ENCODE measurements at places on chromosomes 16 and 17.

DNA sequence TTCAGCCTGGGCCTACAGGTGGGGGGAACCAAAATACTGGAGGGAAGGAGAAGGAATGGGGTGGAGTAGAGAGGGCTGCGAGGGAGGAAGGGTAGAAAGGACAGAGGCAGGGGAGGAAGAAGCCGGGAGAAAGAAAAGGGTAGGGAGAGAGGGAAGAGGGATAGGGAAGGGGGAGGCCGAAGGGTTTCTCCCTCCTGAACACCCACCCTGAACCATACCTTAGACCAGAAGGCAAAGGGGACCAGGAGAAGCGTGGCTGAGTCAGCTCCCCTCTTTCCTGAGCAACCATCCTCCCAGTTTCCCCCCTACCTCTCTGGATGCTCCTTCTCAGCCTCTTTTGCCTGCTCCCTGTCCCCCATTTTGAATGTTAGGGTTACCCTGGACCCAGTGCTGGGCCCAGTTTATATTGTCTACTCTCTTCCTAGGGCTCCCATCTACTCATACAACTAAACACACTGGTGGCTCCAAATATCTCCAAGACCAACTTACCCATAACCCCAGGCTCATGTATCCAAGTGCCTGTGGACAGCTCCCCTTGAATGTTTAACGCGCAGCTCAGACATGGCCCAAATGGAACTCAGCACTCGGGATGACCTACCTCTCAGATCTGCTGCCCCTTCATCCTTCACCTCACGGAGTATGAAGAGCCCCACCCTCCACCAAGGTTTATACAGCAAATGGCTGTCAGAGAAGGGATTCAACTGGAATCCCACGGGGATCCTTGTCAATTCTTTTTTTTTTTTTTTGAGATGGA lies 7.8 kb downstream of the TSPOAP1 start:
- DNase-seq, result no peak

DNA sequence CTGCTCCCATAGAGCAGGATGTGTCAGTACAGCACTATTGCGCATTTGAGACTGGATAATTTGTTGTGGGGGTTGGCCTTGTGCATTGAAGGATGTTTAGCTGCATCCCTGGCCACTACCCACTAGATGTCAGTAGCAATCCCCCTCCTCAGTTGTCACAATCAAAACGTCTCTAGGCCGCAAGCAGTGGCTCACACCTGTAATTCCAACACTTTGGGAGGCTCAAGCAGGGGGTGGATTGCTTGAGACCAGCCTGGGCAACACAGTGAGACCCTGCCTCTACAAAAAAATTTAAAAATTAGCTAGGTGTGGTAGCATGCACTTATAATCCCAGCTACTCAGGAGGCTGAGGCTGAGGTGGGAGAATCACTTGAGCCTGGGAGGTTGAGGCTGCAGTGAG lies 48.4 kb downstream of the CENPV start:
- no peak for DNase-seq

DNA sequence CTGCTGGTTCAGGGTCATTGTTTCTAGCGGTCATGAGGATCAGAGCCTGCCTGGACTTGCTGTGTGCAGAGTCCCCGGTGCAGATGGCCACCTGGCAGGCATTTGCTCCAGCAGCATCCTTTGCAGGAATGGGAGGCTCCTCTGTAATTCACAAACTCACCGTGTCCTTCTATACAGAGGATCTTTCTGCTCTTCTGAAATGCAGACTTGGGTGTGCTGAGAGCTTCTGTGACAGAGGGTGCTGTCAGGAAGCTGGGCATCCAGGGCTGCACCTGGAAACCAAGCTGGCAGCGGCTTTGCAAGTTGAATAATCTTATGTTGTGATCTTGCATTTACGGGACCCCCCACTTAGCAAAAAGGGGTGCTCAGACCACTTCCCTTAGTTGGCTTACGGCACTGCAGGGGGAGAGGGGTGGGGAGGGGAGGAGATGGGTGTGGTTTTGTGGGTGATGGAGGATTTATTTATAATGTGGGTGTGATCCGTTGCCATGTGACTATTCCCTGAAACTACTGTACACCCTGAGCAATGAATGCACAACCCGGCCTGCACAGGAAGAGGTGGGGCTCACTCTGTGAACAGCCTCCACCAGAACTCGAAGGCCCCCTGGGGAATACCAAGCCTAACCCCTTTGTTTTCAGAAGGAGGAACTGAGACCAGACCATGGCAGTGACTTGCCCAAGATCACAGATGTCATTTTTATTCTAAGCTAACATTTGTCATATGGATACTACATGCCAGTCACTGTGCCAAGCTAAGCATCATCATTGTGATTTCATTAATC lies 178.3 kb downstream of the PRKCB start:
- DNase-seq, result no peak

GRCh38 chr16:89150090-89150835 lies 21.3 kb upstream of the CDH15 start:
- no peak for DNase-seq

Data from HFFc6 (cell line).